ENCODE measurements at places on chromosomes 12 and 14.

DNA sequence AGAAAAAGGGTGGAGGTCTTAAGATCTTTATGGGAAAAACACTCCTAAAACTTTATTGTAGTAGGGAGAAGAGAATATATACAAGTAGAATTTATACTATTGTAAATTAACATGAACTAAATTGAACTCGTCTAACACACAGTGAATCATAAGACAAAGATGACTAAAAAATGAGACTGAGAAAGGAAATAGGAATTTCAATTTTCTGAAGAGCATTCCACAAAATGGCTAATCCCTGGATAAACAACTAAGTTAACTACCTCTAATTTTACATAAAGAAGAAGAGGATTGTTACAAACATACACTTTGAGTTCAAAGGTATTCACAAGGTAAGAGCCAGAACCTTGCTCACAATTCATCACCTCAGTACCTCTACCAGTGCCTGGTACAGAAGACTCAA lies 2.0 kb downstream of the MAP4K5 start:
- DNase-seq: no peak

DNA sequence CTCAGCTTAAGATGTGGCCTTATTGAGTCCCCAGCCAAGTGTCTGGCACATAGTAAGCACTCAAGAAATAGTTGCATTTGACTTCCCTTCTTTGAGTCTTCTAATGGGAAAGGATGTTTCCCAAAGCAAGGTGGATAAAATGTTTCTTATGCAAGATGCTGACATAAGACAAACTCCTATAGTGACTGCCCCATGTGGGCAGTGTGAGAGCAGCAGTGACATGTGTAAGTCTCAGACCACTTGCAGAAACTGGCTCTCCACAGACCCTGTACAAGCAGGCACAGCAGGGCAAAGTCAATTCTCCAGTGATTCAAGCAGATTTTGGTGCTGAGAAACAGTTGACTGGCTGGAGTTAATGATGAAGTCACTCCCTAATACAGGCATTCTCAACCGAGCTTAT lies 255.3 kb downstream of the ANO2 start:
- DNase-seq: no peak

GRCh38 chr12:11859705-11860425 lies 210.4 kb downstream of the ETV6 start:
- no peak for DNase-seq

DNA sequence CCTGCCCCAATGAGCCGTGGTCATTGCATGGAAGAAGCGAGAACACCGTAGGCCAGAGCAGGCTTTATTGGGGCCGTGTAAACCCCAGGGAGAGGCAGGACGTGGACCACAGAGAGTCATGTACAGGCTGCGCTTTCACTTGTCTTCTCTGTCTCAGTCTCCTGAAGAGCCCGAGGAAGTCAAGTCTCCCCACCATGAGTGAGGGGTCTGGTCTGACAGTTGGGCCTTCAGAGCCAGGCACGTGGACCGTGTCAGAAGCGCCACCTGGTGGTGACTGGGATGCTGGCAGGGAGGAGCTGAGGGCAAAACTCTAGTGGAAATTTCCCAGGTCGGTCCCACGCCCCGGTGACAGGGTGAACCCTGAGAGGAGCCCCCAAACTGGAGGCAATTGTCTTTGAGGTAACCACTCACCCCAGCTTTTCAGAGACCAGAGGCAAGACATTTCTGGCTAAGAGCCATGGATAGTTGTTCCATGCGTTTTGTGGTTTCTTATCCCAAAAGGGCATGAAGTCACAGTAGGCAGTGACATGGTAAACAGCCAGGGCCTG lies 17.4 kb downstream of the RPS6KL1 start:
- peak; percentile 86 for DNase-seq

- DNase-seq: no peak
Measured at GRCh38 chr12:102509123-102509626, 28.8 kb upstream of the IGF1 start.

GRCh38 chr14:105532735-105533141 lies 6.4 kb downstream of the TMEM121 start:
- DNase-seq: no peak

DNA sequence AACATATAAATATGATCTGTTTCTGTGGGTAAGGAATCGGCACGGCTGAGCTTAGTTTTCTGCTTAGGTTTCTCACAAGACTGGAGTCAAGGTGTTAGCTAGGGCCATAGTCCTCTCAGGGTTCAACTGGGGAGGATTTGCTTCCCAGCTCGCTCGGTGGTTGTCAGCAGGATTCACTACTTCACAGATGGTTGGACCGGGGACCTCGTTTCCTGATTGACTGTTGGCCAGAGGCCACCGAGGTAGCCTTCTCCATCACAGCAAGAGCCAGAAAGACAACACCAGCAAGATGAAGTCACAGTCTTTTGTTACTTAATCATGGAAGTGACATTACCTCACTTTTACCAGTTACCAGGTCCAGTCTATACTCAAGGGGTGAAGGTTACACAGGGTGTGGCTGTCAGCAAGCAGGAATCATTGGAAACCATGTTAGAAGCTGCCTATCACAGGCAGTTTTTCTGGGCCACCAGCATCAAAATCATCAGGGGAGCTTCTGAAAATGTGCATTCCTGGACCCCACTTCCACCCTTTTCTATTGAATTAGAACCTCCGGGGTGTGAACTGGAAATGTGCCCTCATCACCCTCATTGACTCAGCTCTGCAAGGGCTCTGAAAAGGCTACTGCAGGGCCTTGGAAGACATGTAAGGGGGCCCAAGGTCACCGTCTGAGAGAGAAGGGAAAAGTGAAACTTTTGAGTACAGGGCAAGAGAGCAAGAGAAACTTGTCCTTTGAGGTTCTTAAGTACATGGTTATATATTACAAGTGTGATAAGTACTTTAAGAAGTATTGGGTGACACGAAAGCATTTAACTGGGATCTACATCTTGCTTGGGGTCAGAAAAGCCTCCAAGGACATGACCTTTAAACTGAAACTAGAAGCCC lies 10.9 kb downstream of the COPS7A start:
- no peak for DNase-seq

GRCh38 chr14:65080960-65081747 lies 21.2 kb downstream of the MAX start:
- no peak for DNase-seq

DNA sequence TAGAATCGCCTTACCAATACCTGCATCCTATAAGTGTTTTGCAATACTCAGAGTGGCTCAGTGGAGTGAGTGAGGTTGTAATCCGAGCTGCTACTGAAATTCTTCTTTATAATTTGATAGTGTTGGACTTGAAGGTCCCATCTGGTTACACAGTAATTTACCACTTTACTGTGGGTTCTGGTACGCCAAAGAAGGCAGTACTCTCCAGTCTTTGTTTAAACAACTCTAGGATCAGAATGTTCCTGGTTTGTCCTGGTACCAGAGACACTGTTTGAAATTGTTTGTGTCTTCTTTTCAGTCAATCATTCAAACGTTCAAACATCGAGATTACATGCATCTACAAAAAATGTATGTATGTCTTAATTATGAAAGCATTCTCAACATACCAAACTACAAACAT lies 51.3 kb upstream of the AMN1 start:
- DNase-seq: no peak

DNA sequence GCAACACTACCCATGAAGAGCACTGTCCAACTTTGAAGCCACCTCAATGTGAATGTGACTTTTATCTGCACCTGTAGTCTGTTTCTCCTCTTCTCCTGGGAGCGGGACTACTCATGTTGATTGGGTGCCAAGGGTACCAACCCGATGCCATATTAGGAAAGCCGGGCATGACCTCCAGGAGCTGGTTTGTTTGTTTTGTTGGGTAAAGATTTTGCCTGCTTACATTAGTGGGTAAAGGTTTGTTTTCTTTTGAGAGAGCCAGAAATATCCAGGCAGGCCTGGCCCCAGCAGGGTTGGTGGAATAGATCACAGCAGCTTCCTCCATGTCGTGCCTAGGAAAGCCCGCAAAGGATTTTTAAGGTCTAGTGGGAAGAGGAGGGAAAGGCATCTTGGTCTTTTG lies 19.7 kb upstream of the ITPK1 start:
- no peak for DNase-seq

GRCh38 chr14:104731320-104732294 lies 7.6 kb downstream of the ADSS1 start:
- DNase-seq: no peak

GRCh38 chr12:25591144-25591543 lies 38.1 kb upstream of the LMNTD1 start:
- no peak for DNase-seq

- DNase-seq: no peak
Measured at GRCh38 chr12:13835652-13836051, 145.8 kb downstream of the GRIN2B start.

GRCh38 chr14:99062216-99062615 lies 209.8 kb downstream of the BCL11B start:
- no peak for DNase-seq

DNA sequence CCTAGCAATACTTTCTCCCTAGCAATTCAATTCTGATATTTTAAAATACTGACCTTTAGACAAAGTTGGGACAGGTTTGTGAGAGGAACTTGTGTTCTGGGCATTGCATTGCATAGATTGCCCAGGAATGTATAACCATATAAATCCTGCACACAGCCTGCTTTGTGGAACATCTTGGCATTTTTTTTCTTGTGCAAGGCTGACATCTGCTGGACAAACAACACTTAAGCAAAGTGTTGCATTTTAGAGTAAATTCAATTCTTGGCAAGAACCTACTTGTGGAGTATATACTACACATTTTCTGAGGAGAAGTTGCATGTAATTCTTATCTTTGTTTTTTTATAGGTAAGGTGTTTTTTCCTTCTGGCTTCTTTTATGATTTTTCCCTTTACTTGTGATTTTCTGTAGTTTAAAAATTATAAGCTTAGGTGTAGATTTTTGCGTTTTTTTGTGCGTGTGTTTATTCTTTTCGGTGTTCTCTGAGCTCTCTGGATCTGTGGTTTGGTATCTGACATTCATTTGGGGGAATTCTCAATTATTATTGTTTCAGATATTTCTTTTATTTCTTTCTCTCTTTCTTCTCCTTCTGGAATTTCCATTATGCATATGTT lies 26.4 kb downstream of the TESPA1 start:
- DNase-seq: peak; percentile 37

DNA sequence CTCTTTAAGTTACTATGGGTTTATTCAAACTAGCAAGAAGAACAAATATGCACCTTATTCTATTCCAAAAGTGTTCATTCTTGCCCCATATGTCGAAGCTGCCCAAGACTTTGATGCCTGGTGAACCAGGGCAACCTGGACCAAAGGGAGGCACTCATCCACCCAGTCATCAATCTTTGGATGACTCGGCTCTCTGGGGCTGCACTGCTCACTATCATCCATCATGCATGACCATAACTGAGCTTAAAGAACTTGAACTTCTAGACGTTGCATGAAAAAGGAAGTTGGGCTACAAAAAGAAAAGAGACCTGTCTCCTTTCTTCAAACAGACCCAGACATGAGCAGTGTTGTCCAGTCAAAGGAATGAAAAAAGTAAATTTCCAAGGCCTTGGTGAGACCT lies 1.2 kb downstream of the KRT4 start:
- DNase-seq: no peak

- peak; percentile 54 for DNase-seq
Measured at GRCh38 chr12:6946033-6946919, 2.5 kb downstream of the C12orf57 start.

DNA sequence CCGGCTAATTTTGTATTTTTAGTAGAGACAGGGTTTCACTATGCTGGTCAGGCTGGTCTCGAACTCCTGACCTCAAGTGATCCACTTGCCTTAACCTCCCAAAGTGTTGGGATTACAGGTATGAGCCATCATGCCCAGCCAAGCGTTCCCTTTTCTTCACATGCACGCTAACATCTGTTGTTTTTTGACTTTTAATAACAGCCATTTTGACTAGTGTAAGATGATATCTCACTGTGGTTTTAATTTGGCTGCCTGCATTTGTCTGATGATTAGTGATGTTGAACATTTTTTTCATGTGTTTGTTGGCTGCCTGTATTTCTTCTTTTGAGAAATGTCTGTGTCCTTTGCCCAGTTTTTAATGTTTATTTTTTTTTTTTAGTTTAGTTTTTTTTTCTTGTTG lies 10.2 kb upstream of the YARS2 start:
- DNase-seq: no peak

DNA sequence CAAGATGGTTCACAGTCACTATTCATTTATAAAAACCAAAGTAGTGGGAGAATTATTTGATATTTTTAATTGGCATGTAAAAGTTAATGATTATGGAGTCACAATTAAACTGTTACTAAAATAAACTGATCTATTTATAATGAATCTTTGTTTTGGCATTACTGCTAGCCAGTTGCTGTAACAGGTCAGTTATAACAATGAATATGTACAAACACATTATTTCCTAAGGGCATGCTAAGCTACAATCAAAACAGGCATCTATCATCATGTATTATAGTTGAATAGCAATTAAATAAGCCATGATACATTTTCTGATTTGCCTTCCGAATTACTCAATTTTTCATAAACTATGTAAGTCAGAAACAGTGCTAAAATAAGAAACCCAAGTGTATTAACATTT lies 518.3 kb downstream of the SLC16A7 start:
- DNase-seq: no peak

DNA sequence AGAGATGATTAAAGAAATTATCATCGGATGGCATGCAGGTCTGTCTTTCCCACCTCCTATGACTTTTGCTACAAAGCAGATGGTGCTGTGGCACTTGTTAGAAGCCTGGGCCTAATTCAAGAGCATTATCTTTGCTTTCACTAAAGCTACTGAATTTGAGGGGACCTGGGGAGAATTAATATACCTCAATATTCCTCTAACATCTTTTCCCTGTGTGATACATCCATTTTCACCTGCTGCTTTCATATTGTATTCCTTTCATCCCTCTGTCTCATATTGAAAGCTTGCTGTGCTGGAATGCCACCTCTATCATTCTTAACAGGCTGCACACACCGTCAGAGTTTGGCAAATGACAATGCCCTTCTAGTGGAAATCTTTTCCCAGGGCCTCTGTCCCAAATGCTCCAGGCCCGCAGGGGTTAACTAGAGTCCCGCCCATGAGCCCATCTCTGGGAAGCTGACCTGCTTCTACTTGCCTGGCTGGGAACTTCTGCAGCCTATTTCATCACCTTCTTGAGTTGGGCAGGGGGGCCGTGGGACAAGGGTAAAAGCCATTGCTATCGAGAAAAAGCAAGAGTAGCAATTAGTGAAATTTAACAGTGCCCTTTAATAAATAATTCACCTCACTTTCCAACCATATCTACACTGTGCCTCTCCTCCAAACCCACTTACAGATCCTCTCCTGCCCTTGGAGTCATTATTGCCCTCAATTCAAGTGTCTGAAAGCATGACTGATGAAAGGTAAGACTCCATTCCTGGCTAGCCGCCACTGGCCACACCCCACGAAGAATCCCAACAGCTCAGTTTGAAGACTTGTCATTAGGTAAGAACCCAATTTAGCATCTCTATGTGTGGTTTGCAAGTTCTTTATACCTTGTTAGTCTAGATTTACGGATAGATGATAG lies 126.7 kb upstream of the BTG1 start:
- no peak for DNase-seq
